NCI-H1105 (cell line): ENCODE measurements at places on chromosomes 5 and 9.

- DNase-seq: no peak
These were observed 134.7 kb downstream of the DPYSL3 start for GRCh38 chr5:147375151-147375550.

GRCh38 chr5:172754596-172755356, 16.2 kb downstream of the DUSP1 start:
- DNase-seq: no peak

DNA sequence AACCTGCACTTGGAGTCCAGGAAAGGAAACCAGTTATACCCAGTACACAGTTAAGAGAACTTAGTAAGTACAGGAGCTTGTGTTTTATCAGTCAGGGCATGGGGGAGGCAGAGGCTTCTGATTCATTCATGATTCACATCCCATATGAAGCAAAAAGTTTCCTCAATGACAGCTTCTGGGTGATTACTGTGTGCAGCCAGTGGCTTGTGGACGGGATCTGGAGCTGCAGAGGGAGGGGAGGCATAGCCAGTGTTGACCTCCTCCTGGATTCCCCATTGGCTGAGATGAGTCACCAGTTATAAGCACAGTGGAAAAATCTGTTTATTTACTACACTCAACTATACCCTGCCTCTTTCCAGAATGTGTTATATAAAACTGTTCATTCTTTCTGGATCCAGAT, 17.7 kb downstream of the IL31RA start:
- no peak for DNase-seq

- no peak for DNase-seq
These were observed 61.4 kb downstream of the C9orf50 start for GRCh38 chr9:129559506-129559881.

GRCh38 chr5:167759057-167759821, 532.2 kb upstream of the WWC1 start:
- DNase-seq: no peak

- no peak for DNase-seq
These were observed 194.3 kb downstream of the PALM2AKAP2 start for GRCh38 chr9:109974143-109974917.

GRCh38 chr5:61678966-61679365, 346.9 kb downstream of the ZSWIM6 start:
- DNase-seq: no peak

DNA sequence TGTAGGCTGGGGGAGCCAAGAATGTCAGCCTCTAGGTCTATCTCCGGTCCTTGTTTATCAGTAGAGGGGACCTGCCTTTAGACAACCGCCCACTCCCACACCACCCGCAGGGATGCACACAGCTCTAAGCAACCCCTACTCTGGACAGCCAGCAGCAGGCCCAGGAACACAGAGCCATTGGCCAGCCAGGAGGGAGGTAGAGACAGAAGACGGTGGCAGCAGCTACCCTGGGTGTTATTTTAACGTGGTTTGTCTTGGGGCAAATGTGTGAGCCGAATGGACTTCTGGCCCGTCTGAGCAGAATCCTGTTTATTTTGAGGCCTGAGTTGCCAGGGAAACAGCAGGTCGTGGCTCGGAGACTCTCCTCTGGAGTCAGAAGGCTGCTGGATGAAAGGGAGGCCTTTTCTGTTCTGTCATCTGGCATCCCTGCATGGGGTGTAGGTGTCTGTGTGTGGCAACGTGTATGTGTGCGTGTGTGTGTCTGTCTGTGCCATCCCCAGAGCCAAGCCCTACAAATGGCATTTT, 382 bp upstream of the FGF1 start:
- DNase-seq: no peak

DNA sequence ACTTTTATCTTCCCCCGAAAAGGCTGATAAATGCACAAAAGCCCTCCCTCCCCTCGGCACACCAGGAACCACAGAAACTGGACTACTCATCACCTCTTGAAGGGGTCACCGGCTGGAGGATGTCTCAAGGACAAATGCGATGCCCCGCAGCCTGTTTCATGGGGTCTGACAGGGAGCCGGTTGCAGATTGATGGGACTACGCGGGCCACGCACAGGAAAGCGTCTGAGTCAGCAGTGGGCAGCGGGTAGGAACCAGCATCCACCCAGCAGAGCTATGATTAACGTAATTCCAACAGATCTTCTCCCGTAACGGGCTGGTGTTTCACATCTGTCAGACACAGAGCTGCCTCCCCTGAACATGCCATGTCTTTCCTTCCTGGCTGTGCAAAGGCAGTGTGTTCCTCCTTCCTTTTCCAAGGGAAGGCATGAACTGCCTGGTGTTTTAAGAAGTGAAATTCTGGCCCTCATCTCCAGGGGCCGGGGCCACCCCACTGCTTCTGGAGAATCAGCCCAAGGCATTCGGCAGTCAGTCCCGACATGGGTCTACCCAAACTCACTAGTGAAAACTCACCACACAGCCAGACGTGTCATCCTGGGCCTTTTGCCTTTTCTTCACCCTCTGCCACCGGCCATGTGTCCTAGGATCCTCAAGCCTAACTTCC, 144.4 kb upstream of the PHYKPL start:
- no peak for DNase-seq

- no peak for DNase-seq
These were observed 32.2 kb downstream of the CCDC69 start for GRCh38 chr5:151191661-151192060.

DNA sequence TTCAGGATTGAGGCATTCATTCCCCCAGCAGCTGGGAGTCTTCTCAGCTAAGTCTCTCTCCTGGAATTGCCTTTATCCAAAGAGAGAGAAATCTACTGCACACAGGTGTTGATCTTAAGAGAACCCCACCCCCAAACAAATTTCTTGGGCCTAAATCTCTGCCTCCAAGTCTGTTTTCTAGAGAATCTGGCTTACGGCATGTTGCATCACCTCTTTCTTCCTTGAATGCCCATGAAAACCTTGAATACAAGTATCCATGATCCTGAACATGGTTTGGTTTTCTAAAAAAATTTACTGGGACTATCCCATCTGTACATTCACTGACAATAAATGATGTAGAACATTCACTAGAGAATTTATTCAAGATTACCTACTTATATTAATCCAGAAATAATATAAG, 401.6 kb downstream of the PDE4D start:
- no peak for DNase-seq

DNA sequence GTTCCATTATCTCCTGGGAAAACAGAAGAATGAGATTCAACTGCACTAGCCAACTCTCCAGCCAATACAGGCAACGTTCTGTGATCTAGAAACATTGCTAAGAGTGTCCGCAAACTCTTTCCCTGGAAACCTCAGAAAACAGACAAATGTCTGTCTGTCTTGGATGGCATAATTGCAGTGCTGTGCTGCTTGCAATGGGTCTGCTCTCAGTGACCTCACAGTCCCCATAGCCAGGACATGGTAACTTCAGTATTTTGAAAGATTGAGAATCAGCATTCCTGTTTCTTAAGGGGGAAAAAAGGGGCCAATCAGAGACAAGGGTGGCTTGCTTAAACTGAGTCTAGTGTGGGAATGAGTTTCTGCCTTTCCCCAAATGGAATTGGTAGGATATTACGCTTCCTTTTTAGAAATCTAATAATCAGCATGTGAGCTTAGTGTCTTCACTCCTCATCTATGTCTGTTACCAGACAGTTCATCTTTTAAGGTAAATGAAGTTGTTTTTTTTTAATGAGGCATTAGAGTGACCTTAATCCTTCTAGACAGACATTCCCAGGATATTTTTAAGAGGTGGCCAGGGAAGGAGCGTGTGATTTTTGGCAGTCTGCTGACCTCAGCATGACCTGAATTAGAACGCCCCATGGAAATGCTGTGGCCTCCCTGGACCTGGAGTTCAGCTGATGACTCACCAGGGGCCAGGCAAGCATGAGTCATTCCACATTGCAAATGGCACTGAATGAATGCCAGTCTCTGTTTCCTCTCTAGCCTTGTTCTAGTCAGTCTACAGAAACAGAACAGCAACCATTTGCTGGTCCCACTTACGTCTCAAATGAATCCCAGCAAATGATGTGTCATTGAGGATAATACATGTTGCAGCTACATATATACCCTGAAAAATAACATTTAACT, 210.2 kb upstream of the ACTBL2 start:
- DNase-seq: no peak

GRCh38 chr9:16521868-16522411, 348.5 kb downstream of the BNC2 start:
- DNase-seq: no peak

DNA sequence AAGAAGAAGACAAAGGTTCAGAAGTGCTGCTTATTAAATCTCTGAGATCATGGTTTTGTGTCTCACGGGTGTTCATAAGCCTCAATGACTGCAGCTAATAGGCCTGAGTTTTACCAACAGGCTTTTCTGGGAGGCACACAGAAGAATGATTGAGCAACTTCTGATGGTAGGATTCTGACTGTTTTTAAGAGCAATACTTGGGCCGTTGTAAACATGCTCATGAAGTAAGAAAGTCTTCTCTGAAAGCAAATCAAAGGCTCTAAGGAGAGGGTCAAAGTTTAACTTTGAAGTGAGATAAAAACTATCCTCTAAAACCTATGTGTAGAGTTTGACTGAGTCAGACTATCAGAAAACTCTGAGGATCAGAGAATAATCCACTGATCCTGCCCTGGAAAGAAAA, 390.9 kb upstream of the DAB2 start:
- DNase-seq: no peak

GRCh38 chr9:26426551-26427131, 466.0 kb downstream of the CAAP1 start:
- no peak for DNase-seq

- no peak for DNase-seq
These were observed 3.6 kb upstream of the CPEB4 start for GRCh38 chr5:173884402-173885053.

DNA sequence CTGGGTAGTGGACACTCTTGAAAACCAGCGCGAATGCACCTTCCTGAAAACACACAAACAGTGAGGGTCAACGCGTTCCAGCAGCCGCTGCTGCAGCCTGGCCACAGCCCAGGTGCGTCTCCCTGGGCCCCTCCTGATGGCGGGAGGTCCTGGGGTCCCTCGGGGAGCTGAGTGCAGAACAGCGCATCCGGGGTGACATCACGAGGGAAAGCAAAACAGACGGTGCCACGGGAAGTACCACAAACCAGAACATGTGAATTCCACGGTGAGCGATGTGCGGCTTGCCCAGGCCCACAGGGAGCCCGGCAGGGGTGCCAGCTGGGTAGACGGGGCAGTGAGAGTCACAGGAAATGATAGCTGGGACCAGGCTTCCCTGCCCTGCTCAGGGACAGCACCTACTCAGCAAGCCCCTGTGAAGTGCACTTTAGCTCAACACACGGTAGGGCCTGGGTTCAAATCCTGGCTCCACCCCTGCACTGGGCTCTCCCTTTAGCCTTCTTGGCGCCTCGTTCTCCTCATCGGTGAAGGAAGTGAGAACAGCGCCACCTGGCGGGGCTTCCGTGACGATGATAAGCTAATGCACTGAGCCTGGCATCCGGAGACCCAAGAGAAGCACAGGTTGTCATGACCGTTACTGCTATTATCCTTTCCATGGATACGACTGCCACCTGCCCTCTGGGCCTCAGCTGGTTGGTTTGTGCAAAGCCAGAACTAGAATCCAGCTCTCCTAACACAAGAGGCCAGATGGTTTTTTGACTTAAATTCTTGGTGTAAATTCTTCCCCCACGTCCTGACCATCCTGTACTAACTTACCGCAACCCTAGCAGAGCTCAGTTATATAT, 24.6 kb downstream of the GFPT2 start:
- no peak for DNase-seq

- no peak for DNase-seq
These were observed 119.5 kb downstream of the CAVIN4 start for GRCh38 chr9:100697339-100697738.

DNA sequence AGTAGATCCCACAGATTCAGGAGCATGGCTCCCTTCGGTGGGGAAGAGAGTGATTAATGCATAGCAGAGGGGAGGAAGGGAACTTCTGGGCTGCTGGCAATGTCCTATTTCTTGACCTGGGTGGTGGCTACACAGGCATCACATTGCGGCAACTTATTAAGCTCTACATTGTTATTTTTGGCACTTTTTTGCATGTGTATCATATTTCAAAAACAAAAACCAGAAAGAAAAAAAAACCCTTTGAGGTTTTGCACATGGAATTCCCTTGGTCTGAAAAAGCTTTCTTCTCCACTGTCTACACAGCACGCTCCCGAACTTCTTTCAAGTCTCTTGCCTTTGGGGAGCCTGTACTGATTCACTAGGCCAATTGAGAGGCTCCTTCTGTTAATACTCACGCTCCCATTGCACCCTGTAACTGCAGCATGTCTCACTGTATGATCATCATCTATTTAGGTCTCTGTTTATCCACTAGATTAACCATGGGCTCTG, 25.1 kb downstream of the CEMIP2 start:
- DNase-seq: no peak

DNA sequence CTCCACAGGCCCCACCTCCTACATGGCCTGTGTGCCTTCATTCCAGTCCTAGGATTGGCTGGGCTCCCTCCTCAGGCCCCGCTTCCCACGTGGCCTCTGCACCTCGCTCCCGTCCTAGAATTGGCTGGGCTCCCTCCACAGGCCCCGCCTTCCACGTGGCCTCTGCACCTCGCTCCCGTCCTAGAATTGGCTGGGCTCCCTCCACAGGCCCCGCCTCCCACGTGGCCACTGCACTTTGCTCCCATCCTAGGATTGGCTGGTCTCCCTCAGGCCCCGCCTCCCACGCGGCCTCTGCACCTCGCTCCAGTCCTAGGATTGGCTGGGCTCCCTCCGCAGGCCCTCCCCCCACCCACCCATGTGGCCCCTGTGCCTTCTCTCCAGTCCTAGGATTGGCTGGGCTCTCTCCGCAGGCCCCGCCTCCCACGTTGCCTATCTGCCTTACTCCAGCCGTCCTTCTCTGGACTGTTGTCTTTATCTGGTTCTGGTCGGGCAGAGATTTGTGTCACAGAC, 45.3 kb upstream of the CACNA1B start:
- DNase-seq: no peak

DNA sequence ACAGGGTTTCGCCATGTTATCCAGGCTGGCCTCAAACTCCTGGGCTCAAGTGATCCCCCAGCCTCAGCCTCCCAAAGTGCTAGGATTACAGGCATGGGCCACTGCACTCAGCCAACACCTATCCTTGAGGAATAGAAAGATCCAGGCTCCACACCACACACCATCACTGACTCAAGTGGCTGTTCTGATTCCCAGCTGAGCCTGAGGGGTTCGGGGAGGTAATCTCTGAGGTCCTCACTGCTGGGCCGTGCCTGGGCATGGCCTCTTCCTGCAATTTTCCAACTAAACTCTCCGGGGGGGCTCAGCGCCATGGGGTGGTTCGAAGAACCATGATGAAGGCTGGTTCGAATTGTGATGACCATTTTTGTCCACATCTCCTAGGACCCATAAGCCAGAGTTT, 31.0 kb upstream of the IL17B start:
- no peak for DNase-seq
